ENCODE measurements at places on chromosomes 3 and 15. TPM values are rescaled to one million over a fixed set of nuclear protein-coding genes. Genes with fewer than 3 reads are reported as not detected.

- DNase-seq: no peak
These were observed 296.2 kb downstream of the CHL1 start for GRCh38 chr3:492586-493316.

GRCh38 chr3:128367221-128367620 is 99.5 kb downstream of the DNAJB8 start:
- no peak for DNase-seq

- DNase-seq: no peak
These were observed 34.6 kb downstream of the BTD start for GRCh38 chr3:15636028-15636709.

- no peak for DNase-seq
These were observed 22.4 kb downstream of the MCTP2 start for GRCh38 chr15:94253742-94254141.

The ILDR1 gene
- polyA plus RNA-seq: 7.1 TPM

DNA sequence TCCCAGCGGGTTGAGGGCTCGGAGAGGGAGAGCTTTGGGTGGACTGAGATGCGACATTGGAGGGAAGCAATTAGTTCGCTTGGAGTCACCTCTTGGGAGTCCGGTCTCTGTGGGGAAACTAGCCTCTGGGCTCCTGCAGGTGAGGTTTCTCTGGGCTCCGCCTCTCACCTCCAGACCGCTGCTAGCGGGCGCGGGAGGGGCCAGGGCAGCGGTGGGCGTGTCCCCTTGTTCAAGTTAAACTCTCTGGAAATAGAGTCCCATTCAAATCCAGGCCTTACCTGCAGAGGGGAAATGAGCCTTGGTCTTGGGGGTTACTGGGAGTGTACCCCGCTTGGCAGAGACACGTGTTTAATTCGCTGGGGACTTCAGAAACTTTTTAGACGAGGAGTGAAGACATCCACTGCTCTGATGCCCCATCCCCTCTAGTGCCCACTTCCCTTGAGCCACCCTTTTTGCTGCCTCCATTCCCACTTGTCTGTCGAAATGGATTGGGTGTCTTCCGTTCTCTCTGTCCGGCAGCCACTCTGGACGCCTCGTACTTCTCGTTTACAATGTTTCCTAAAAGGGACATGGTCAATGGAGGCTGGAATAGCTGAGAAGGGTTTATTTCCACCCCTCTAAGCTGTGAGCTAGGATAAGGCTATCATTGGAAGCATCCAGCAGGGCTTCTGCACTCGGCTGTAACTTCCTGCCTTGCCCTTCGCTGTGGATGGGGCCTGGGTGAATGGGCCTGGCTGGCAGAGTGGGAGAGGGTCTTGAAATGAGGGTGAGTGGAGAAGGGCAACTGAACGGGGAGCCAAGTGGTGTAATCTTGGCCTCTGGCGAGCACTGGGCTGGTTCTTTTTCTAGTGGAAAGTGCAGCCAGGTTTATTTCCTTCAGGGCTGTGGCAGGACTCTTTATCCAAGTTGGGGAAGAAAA is 1.1 kb downstream of the MITF start:
- DNase-seq: peak; percentile 68

The APBA2 gene
- 3.6 TPM for polyA plus RNA-seq

- DNase-seq: no peak
These were observed 58.7 kb downstream of the PTPRG start for GRCh38 chr3:61620073-61620472.

DNA sequence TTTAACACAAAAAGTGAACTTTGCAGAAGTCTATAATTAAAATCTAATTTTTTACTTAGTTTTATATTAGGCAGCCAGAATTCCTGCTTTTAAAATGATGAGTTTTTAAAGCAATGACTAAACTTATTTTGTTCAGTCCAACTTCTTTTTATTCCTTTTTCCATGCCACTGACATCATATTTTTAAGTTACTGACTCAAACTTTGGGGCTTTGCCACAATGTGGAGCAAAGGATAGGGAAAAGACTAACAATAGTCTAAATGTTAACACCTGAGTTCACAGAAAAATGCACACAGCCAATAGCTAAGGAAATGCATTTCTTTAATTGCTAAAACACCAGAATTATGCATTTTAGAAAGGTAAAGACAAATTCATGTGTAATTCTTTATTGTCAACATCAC is 647.6 kb upstream of the DPPA4 start:
- no peak for DNase-seq

DNA sequence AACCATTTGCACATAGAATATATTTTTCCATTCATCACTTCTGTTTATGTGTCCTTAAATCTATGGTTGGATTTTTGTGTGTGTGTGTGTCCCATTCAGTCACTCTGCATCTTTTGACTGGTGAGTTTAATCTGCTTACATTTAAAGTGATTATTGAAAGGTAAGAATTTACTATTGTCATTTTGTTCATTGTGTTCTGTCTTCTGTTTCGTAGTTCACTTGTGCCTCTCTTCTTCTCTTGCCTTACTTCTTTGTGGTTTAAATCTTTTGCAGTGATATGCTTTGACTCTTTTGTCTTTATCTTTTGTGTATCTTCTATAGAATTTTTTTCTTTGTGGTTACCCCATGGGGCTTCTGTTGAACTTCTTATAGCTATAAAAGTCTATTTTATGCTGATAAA is 166.3 kb upstream of the UBE3A start:
- DNase-seq: no peak

- no peak for DNase-seq
These were observed 57.7 kb downstream of the SUMF1 start for GRCh38 chr3:4409415-4409814.

DNA sequence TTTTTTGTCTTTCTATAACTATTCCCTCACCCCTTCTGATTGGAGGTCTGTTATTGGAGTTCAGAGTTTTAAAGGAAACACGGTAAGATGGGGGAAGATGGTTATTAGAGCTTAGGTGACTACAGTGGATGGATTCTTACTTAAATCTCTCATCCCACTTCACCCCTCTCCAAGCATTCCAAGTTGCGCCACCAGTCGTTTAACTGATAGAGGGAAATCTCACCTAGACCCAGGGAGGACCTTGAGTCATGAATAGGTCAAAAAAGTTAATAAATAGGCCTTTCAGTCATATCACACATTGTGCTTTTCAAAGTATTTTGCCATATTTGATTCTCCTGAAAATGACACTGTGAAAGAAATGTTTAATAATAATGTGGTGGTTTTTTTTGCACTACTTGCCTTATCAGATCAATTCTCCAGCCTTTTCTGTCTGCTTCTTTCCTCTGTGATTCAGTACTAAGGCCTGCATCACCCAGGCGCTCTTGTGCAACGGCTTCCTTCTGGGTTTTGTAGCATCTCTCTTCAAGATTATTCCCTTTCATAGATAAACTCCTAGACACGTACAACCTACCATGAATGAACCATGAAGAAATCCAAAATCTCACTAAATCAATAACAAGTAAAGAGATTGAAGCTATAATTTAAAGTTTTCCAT is 100.4 kb upstream of the TGFBR2 start:
- no peak for DNase-seq
